ENCODE measurements at places on chromosomes 2 and 18.

DNA sequence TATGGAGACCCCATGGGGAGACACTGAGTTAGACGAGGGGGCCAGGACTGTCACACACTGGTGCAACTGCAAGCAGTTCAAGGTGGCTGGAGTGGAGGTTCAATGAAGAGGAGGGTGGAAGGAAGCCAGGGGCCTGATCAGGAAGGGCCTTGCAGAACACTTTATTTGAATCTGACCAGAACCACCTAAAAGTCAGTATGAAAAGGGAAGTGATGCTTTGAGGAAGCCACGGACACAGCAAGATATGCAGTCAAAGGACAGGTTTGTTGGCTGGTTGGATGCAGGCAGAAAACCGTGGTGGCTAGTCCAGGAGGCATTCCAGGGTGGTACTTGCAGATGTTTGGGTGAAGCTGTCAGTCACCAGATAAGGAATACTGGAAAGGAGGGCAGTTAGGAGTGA lies 3.5 kb upstream of the FAM124B start:
- no peak for DNase-seq

DNA sequence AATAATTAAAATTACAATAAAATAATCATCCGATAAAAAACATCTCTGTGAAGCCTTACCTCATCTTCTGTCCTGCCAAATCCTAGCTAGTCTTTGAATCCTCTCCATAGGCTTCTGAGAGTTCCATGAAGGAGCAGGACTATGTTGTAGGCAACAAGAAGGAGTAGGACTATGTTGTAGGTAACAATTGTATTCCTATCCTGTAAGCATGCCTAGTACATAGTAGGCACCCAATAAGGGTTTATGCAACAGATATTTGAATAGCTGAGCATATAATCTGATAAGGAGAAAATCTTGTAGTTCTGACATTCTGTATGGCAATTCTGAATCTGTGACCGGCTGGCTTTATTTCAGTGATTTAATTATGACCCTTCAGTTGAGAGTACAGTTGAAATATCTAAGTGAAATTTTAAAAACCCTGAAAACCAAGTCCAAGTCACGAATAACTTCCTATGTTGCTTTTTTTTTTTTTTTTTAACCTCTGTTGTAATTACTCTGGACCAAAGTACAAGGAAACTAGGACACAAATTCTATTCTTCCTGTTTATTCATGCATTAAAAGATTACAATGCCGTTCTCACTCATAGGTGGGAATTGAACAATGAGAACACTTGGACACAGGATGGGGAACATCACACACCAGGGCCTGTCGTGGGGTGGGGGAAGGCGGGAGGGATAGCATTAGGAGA lies 27.8 kb downstream of the VWA3B start:
- DNase-seq = no peak

GRCh38 chr2:239047420-239047819 lies 199.5 kb downstream of the TWIST2 start:
- DNase-seq = no peak

- no peak for DNase-seq
These were observed 2.5 kb upstream of the PER2 start for GRCh38 chr2:238290715-238291549.

GRCh38 chr2:23905155-23905554 lies 21.8 kb downstream of the ATAD2B start:
- DNase-seq = no peak

DNA sequence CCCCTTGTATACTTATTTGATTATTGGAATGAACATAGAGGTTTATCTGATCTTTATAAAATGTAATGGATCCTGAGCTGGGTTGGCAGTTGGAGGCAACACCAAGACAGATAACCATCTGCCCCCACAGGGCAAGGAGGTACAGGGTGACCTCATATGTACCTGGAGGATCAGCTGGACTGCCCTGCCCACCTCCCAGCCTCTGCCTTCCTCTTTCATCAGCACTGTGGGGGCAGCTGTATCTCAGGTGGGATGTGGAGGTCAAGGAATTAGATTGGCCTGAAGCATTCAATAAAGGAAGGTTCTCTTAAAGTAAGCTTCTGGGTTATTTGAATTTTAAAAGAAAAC lies 92.6 kb downstream of the LYPD6 start:
- no peak for DNase-seq

- DNase-seq = peak; percentile 48
These were observed 185.1 kb downstream of the MYO5B start for GRCh38 chr18:50009773-50010335.

DNA sequence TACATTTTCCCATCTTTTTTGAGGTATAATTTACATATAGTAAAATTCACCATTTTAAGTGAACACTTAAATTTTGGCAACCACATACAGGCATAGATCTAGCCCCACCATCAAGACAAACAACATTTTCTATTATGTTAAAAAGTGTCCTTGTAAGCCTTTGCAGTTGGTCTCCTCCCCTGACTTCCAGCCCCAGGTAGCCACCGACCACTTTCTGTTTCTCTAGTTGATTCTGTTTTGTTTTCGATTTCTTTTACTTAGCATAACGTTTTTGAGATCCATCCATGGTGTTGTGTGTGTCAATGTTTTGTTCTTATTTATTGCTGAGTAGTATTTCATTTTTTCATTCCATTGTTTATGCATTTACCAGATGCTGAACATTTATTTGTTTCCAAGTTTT lies 135.5 kb upstream of the FOSL2 start:
- DNase-seq = no peak

DNA sequence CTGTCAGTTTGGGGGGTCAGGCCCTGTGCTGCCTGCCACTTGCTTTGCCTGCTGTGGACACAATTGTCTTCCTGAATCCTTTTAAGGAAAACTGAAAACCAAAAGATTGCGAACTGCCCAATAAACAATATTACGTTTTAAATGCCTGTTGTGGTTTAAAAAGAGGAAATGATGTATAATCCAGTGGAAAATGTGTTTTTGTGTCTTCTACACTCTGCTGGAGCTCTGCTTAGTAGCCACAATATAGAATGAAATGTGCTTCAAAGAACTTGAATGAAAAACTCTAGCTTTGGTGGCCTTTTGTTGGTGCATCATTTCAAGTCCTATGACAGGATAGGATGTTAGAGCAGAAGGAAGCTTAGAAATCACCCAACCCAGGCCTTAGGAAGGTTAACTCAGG lies 23.2 kb upstream of the CABYR start:
- no peak for DNase-seq

DNA sequence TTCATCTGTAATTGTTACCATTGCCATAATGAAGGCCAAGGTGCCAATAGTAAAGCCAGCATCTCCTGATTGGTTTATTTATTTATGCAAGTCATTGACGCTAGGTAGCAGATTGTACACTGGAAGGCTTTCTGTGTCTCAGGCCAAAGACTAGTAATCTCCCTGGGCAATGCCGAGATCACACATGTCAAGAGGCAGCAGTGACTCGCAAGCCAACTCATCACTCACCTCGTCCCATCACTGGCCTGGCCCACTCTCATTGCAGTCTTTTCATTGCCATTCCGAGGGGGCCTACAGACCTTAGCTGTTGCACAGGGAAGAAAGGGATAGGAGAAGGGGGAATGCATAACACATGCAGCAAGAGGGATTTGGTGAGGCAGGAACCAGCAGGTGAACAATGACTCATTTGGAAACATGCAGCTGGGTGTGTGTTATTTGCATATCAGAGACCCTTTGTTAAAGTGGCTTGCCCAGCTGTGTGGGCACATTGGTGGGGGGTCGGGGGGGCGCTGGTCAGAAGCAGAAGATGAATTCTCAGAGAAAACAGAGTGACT lies 448.7 kb upstream of the HNRNPA3 start:
- no peak for DNase-seq

- no peak for DNase-seq
These were observed 4.9 kb downstream of the FKBP1B start for GRCh38 chr2:24054366-24055010.

GRCh38 chr2:54522624-54523281 lies 66.6 kb downstream of the SPTBN1 start:
- peak; percentile 49 for DNase-seq

- DNase-seq = no peak
These were observed 150.2 kb upstream of the SATB2 start for GRCh38 chr2:199607914-199608313.
